ENCODE measurements at places on chromosomes 16 and 17.
A peak's percentile ranks its signal among the peaks of the same experiment; 100 is the strongest.

DNA sequence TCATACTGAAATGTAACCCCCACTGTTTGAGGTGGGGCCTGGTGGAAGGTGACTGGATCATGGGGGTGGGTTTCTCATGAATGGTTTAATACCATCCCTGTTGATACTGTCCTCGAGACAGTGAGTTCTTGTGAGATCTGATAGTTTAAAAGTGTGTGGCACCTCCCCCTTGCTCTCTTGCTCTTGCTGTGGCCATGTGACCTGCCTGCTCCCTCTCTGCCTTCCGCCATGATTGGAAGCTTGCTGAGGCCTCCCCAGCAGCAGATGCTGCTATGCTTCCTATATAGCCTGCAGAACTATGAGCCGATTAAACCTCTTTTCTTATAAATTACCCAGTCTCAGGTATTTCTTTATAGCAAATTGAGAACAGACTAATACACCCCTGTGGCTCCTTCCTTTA is 40.6 kb downstream of the STAT3 start:
- DNase-seq = no peak

- no peak for DNase-seq
Observed at GRCh38 chr16:13863075-13863765, 56.7 kb upstream of the ERCC4 start.

GRCh38 chr17:10870336-10871050 is 32.6 kb upstream of the PIRT start:
- no peak for DNase-seq

DNA sequence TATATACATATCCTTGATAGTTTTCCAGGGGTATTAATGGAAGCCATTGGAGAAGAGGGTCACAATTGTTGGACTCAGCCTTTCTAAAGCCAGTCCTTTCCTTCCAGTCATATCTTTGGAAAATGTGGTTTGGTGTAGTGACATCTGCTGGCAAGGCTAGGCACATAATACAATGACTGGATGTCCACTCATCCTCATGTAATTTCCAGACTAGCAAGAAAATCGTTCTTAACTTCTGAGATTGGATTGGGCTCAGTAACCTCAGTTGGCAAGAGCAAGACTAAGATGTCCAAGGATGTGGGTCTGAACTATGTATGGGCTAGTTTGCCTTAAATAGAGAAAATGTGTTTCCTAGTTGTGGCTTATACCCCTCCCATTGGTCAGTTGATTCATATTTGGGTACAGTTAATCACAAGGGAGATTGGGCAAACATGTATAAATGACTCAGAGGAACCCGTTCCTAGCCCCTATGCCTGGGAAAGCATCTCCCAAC is 8.7 kb upstream of the KAT7 start:
- DNase-seq = no peak

DNA sequence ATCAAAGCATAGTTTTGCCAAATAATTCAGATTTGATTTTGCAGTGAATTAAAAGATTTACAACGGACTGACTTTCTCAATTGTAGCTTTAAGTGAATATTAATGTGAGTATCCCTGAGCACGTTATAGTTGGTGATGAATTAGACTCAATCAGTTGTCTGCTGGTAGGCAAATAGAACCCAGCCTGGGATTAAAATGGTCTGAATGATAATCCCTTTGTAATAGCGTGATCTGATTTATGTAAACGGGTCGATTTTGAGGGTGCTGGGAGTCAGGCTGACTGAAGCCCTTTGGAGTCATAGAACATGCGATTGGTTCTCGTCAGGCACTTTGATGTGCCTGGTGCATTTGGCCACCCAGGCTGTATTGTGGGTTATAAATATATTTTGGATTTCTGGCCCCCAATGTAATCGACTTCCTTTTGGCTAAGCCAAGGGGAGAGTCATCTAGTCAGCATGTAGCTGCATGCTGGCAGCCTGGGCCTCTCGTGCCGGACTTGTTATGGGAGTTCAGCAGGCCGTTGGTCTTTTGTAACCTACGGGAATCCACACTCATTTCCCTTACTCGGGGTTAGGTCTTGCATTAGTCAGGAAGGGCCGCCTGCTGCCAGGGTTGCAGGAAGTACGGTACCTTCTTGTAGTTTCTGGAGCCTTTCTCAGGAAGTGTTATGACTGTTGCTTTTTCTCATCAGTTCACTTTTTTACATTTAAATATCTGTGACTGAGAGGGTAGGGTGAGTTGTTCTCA is 5.4 kb downstream of the PGS1 start:
- peak; percentile 50 for DNase-seq
